ENCODE measurements at places on chromosomes 3 and 15. TPM values are rescaled to one million over a fixed set of nuclear protein-coding genes. Genes with fewer than 3 reads are reported as not detected.

DNA sequence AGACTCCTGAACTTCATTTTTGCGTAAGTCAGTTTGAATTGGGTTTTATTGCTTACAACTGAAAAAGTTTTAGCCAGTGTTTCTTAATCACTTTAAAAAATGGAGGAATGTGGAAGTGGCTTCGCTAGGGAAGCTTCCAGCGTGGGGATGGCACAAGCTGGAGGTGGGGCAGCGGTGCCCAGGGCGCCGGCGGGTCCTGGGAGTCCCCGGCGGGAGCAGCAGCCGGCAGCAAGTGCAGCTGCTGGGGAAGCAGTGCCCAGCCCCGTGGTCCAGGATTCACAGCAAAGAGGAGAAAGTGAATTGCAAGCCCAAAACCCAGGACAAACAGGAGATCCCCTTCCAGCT is 301.8 kb upstream of the PROK2 start:
- no peaks in the 10 kb centered on the region for H3K27me3 ChIP-seq
- no peak overlapping the region for H3K4me3 ChIP-seq
- H3K27ac ChIP-seq: no peak overlapping the region
- DNase-seq: no peak
- no peaks in the 10 kb centered on the region for H3K36me3 ChIP-seq

GRCh38 chr3:159859836-159860235 is 128.8 kb upstream of the IL12A start:
- H3K4me1 ChIP-seq: peaks cover 10% of the 10 kb centered on the region
- no peaks in the 10 kb centered on the region for H3K27me3 ChIP-seq
- peak overlapping the region; percentile 32 for H3K27ac ChIP-seq
- DNase-seq: no peak

GRCh38 chr3:23805210-23805632 is 534 bp upstream of the UBE2E1 start:
- peaks cover 47% of the 10 kb centered on the region for H3K4me1 ChIP-seq
- no peaks in the 10 kb centered on the region for H3K27me3 ChIP-seq
- no peak for DNase-seq
- H3K36me3 ChIP-seq: no peaks in the 10 kb centered on the region

The IQCF5 gene
- total RNA-seq: not detected
